ENCODE measurements at places on chromosomes 3 and 15. TPM values are rescaled to one million over a fixed set of nuclear protein-coding genes. Genes with fewer than 3 reads are reported as not detected.

The LYZL4 gene
- not detected for total RNA-seq

The CACNA2D2 gene
- 9.9 TPM for total RNA-seq

The HCLS1 gene
- 2.9 TPM for total RNA-seq

The CLDN16 gene
- 0.11 TPM for total RNA-seq

The TIMP4 gene
- total RNA-seq = 0.16 TPM

The HRG gene
- not detected for total RNA-seq

DNA sequence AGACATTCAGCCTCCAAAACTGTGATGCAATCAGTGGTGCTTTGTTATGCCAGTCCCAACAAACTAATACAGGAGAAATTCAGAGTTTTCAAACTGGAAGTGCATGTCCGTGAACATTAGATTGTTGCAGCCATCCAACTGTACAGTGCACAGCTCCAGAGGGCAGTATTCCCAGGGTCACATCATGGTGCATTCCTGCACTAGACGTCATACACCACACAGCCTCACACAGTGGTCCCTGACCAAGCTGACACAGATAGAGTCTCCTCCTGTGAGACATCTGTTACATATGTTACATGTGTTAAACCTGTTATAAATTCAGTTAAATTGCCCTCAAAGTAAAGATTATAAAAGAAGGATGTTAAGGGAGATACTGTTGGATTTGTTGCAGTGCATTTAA, 209.0 kb downstream of the LRRN1 start:
- H3K4me1 ChIP-seq = peaks cover 32% of the 10 kb centered on the region
- H3K4me3 ChIP-seq = no peak overlapping the region
- peak overlapping the region; percentile 78 for H3K27ac ChIP-seq
- no peaks in the 10 kb centered on the region for H3K27me3 ChIP-seq
- no peak for DNase-seq

GRCh38 chr3:46280105-46280797, 38.0 kb downstream of the CCR3 start:
- no peak for DNase-seq
- no peak overlapping the region for H3K4me3 ChIP-seq
- H3K27ac ChIP-seq = no peak overlapping the region
- H3K36me3 ChIP-seq = no peaks in the 10 kb centered on the region

DNA sequence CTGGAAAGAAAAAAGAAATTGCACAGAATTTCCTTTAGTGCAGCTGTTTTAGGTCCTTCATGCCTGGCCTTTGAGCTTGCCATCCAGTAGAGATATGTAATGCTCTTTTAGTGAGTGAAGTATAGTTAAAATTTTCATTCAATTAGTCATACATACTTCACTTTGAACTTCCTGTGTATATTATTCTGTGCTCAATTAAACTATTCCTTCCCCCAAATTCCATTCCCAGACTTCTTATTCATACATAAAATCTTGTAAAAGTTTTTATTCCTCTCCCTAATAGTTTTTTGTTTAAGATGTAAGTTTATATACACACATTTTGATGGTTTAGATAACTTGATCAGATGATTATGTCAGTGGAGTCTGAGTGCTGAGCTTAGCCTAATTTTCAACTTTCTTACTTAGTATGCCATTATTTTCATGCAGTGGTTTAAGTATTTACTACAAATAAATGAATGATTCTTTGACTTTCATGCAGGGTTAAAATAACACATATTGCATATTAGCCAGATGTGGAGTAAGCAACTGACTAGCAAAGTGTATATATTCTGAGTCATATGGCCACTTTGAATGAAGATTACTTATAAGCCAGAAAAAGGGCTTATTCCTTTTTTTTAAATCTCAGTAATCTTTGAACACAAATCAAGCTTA, 42.5 kb upstream of the ABHD10 start:
- no peak overlapping the region for H3K4me3 ChIP-seq

GRCh38 chr3:155292133-155292532, 1.4 kb downstream of the STRIT1 start:
- H3K4me1 ChIP-seq = no peaks in the 10 kb centered on the region
- peaks cover 1% of the 10 kb centered on the region for H3K36me3 ChIP-seq
- DNase-seq = no peak
- no peak overlapping the region for H3K4me3 ChIP-seq
- no peaks in the 10 kb centered on the region for H3K27me3 ChIP-seq

DNA sequence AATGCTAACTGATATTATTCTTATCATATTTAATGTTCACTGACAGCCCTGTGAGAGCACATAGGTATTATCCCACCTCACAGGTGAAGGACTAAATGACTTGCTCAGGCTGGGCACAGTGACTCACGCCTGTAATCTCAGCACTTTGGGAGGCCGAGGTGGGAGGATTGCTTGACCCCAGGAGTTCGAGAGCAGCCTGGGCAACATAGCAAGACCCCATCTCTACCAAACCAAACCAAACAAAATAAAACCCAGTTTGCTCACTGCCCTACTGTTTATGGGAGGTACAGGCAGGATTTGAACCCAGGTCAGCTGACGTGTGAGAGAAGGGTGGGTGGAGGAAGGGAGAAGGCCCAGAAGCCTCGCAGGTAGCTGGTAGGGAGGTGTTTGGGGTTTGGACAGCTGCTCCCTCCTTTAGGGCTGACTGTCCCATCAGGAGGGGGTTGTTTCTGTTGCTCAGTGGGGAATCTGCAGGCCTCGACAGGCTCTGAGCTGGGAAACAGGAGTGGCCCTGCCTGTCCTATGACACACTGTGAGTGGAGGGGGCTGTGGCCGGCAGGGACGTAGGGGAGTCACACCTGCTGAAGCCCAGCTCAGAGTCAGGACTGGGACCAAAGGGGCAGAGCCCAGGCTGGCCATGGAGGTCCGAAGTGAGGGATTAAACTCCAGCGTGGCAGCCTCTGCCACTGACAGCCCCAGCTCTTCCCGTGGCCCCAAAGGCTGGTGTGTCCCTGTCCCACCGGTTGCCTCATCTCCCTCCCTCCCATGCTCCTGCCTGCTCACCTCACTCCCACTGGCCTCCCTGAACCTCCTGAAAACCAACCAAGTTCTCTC, 25.3 kb downstream of the BHLHE40 start:
- H3K4me1 ChIP-seq = peaks cover 22% of the 10 kb centered on the region
- no peaks in the 10 kb centered on the region for H3K27me3 ChIP-seq
- no peak overlapping the region for H3K4me3 ChIP-seq
- H3K27ac ChIP-seq = no peak overlapping the region

- H3K36me3 ChIP-seq = peaks cover 4% of the 10 kb centered on the region
- H3K4me1 ChIP-seq = peaks cover 12% of the 10 kb centered on the region
- H3K4me3 ChIP-seq = no peak overlapping the region
- peaks cover 9% of the 10 kb centered on the region for H3K27me3 ChIP-seq
- H3K27ac ChIP-seq = no peak overlapping the region
- DNase-seq = no peak
Measured at GRCh38 chr15:48590723-48591122, 54.8 kb downstream of the FBN1 start.

DNA sequence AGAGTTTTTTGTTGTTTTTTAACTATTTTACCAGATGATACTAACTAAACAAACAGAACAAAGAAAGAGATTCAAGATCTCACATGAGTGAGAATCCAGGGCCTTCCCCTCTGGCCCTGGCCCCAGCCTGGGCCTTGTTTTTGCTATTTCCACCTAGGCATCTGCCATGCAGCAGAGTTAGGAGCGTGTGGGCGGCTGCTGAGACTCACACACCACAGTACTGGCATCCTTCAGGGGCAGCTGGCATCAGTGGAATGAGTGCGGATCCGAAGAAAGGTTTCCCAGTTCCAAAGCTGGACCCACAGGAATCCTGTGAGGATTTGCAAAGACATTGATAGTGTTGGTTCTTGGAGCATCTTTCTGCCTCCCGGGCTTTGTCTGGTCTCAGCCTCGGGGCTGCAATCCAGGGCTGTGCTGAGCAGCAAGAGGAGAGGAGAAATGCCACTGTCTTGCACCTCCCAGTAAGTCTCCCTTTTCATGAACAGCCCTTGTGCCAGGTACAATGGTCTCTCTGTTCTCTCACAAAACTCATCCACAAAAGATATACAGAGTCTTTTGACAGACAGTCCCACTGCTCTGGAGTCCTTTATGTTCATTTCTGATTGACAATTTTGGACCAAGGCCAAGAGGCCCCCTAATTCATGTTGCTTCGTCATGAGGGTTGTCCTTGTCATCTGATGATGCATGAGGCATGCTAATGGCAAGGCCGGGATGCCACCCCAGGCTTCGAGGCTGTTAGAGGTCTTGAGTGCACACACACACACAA, 46.6 kb downstream of the APH1B start:
- H3K36me3 ChIP-seq = no peaks in the 10 kb centered on the region
- H3K4me3 ChIP-seq = no peak overlapping the region
- peaks cover 26% of the 10 kb centered on the region for H3K4me1 ChIP-seq
- no peaks in the 10 kb centered on the region for H3K27me3 ChIP-seq

- no peak overlapping the region for H3K4me3 ChIP-seq
- H3K27me3 ChIP-seq = no peaks in the 10 kb centered on the region
- H3K4me1 ChIP-seq = peaks cover 3% of the 10 kb centered on the region
- H3K36me3 ChIP-seq = peaks cover 6% of the 10 kb centered on the region
- DNase-seq = no peak
Measured at GRCh38 chr3:29577250-29577649, 296.4 kb downstream of the RBMS3 start.

- H3K4me3 ChIP-seq = no peak overlapping the region
- H3K4me1 ChIP-seq = no peaks in the 10 kb centered on the region
- no peak overlapping the region for H3K27ac ChIP-seq
- H3K27me3 ChIP-seq = peaks cover 4% of the 10 kb centered on the region
- H3K36me3 ChIP-seq = no peaks in the 10 kb centered on the region
- no peak for DNase-seq
Measured at GRCh38 chr3:193140381-193140780, 100.6 kb upstream of the PLAAT1 start.

DNA sequence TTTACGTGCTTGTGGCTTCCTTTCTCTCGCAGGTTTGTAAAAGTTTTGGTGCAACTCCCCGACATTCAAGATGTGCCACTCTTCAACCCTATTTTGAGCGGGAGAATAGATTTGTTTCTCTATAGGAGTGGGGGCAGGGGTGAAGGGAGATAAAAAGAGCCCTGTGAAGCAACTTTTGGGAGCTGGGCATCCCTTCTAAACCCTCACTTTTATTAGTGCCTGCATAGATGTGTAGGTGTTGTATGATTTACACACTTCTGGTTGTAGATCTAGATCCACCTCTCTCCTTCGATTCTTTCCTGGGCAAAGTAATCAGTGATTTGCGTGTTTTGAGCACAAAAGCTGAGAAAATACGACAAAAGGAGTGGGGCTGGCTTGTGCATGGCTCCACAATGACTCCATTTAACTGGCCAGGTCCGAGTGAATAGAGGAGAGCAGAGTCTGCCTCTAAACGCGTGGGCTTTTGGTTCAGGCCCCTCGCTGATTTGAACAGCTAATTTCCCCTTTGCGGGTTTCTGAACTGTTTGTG, 17.7 kb downstream of the SOX2 start:
- no peaks in the 10 kb centered on the region for H3K36me3 ChIP-seq
- peaks cover 14% of the 10 kb centered on the region for H3K4me1 ChIP-seq
- DNase-seq = no peak
- H3K27me3 ChIP-seq = peaks cover 90% of the 10 kb centered on the region
- no peak overlapping the region for H3K4me3 ChIP-seq

GRCh38 chr15:80876348-80876674, 97.1 kb downstream of the CEMIP start:
- no peak for DNase-seq
- peaks cover 1% of the 10 kb centered on the region for H3K27me3 ChIP-seq
- no peaks in the 10 kb centered on the region for H3K36me3 ChIP-seq
- H3K4me1 ChIP-seq = no peaks in the 10 kb centered on the region
- no peak overlapping the region for H3K27ac ChIP-seq

DNA sequence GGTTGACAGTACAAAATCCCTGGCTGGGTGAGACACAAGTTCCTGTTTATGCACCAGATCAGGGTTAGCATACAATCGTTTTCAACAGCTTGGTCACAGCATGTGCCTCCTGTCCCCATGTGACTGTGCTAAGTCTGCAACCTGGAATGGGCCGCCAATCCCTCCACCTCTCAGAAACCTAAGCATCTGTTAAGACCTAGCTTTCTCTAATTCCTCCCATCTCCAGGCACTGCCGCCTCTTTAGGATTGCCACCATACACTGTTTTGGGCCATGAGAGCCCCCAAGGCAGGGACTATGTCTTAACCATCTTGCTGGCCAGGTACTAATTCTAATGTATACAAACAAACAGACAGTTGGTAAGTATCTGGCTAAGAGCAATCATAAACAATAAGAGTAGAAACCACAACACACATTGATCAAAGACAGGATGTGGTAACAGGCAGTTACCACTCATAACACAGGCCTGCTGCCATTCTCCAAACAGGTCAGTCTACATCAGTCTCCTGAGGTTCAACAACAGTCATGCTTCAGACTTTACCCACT, 25.6 kb downstream of the SEC22C start:
- H3K4me3 ChIP-seq = no peak overlapping the region
- H3K27ac ChIP-seq = no peak overlapping the region
- no peaks in the 10 kb centered on the region for H3K4me1 ChIP-seq
- peaks cover 41% of the 10 kb centered on the region for H3K36me3 ChIP-seq
- H3K27me3 ChIP-seq = no peaks in the 10 kb centered on the region

DNA sequence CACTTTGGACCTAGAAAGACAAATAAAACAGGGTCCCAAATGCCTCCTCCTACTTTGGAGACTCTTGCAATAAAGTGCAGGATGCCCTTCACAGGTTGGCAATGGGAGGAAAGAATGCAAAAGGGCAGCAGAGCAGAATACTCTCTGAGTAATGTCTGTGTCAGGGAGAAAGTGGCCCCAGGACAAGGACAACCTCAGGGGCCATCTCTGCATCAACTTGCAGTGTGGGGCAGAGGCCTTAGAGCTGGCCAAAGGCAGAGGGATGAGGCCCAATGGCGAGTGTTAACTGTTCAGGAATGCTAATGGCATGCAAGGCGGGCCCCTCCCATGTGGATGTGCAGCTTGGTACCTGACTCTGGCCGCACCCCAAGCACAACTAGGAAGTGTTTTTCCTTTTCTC, 8.4 kb downstream of the UPK1B start:
- no peak overlapping the region for H3K4me3 ChIP-seq
- DNase-seq = no peak
- H3K27me3 ChIP-seq = peaks cover 10% of the 10 kb centered on the region
- peaks cover 6% of the 10 kb centered on the region for H3K4me1 ChIP-seq

- no peak overlapping the region for H3K27ac ChIP-seq
- H3K4me3 ChIP-seq = no peak overlapping the region
- H3K4me1 ChIP-seq = no peaks in the 10 kb centered on the region
- peaks cover 23% of the 10 kb centered on the region for H3K27me3 ChIP-seq
- no peaks in the 10 kb centered on the region for H3K36me3 ChIP-seq
Measured at GRCh38 chr3:98032904-98033303, 2.2 kb downstream of the GABRR3 start.

- H3K4me1 ChIP-seq = peaks cover 1% of the 10 kb centered on the region
- no peaks in the 10 kb centered on the region for H3K27me3 ChIP-seq
- no peak overlapping the region for H3K4me3 ChIP-seq
- H3K27ac ChIP-seq = no peak overlapping the region
- DNase-seq = no peak
Measured at GRCh38 chr3:55441499-55441898, 45.6 kb downstream of the WNT5A start.

- no peaks in the 10 kb centered on the region for H3K36me3 ChIP-seq
- DNase-seq = no peak
- no peaks in the 10 kb centered on the region for H3K27me3 ChIP-seq
- no peak overlapping the region for H3K27ac ChIP-seq
Measured at GRCh38 chr15:50830477-50831354, 65.2 kb upstream of the SPPL2A start.

Data from mesothelial cell of epicardium (in vitro differentiated cells).